ENCODE measurements at places on chromosomes 11 and 22.

- no peak for DNase-seq
These were observed 330.3 kb upstream of the PITPNB start for GRCh38 chr22:28249402-28249801.

GRCh38 chr22:39967996-39968972 is 8.1 kb downstream of the TMA7B start:
- no peak for DNase-seq

DNA sequence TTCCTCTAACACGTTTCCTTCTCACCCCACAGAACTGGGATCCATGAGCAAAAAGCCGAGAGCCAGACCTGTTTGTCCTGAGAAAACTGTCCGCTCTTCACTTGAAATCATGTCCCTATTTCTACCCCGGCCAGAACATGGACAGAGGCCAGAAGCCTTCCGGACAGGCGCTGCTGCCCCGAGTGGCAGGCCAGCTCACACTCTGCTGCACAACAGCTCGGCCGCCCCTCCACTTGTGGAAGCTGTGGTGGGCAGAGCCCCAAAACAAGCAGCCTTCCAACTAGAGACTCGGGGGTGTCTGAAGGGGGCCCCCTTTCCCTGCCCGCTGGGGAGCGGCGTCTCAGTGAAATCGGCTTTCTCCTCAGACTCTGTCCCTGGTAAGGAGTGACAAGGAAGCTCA is 24.0 kb downstream of the CD5 start:
- no peak for DNase-seq

DNA sequence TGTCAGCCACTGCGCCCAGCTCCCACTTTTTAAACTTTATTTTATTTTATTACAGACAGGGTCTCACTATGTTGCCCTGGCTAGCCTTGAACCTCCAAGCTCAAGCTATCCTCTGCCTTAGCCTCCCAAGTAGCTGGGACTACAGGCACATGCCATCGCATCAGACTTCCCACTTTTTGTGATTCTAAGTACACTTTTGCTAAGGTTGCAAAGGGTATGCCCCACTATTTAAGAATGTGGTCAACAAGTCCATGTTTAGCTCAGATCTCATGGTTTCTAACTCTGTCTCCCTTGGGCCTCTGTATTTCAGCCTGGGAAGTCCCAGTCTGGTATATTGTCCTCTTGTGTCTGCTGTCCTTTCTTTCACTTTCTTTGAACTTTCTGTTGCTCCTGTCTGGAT is 35.3 kb downstream of the EXPH5 start:
- no peak for DNase-seq

GRCh38 chr11:106156290-106156937 is 79.0 kb downstream of the AASDHPPT start:
- no peak for DNase-seq

GRCh38 chr11:102780491-102780918 is at the start of gene MMP10:
MMP10 (minus strand) TSS chr11:102780628; CDS start chr11:102780591, 37 bp downstream.
- DNase-seq = no peak

DNA sequence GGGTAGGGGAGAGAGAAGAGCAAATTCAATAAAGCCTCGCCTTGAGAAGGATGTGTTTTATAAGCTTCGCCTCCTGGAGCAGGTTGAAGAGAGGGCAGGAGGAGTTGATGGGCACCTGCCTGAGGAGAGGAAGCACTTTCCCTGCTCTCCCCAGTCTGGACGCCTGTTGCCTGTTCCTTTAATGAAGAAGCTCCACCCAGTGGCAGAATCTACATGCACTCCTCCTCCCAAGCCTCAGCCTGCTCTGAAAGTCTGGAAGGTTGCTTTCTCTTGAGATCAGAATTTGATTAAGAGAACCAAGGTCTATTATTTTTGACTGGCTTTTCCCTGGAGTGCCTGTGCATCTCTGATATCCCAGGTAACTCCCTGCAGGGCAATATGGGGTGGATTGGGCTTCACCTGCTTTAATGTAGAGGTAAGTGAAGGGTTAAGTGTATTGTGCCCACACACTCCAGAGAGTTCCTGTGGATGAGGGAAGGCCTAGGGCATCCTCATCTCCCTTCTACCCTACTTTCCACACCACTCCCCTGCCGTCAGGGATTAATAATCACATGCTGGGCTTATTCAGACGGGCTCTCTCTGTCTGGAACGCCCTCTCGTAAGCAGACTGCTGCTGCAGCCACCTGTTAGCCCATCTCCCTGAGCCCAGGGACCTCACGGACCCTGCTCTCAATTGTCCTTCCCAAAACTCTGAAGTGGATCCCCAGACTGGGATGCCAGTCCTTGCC is 22.3 kb downstream of the NTM start:
- DNase-seq = no peak

DNA sequence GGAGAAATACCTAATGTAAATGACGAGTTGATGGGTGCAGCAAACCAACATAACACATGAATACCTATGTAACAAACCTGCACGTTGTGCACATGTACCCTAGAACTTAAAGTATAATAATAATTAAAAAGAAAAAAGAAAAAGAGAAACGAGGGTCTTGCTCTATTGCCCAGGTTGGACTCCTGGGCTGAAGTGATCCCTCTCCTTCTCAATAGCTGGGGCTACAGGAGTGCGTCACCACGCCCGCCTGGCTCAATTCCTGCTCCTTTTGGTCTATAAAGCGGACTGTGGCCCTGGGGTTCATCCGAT is 521 bp upstream of the PTS start:
- no peak for DNase-seq

- DNase-seq = no peak
These were observed 113.6 kb downstream of the BARX2 start for GRCh38 chr11:129489249-129489648.

GRCh38 chr11:68354148-68354872 is 41.9 kb downstream of the LRP5 start:
- DNase-seq = peak; percentile 85
